T-helper 1 cell (primary cell): ENCODE measurements at places on chromosomes 3 and 15.
A peak's percentile ranks its signal among the peaks of the same experiment; 100 is the strongest.

- DNase-seq: no peak
Observed at GRCh38 chr3:9402410-9403228, 5.2 kb downstream of the SETD5 start.

DNA sequence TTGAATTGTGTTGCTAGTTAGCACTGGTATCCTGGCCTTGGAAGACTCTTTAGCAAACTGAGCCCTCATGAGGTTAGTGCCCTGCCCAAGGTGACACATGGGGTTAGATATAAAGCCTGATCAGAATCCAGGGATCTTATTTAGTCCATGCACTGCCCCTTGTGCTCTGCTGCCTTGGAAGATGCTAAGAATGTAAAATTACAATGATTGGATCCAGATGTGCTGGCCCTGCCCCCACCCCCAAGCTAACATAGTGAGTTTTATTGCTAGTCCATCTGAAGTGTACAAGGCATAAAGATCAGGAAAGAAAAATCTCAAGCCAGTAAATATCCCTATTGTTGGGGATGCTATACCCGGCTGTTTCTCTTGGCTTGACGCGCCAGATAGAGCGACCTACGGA, 248.1 kb upstream of the C2CD4B start:
- DNase-seq: no peak

DNA sequence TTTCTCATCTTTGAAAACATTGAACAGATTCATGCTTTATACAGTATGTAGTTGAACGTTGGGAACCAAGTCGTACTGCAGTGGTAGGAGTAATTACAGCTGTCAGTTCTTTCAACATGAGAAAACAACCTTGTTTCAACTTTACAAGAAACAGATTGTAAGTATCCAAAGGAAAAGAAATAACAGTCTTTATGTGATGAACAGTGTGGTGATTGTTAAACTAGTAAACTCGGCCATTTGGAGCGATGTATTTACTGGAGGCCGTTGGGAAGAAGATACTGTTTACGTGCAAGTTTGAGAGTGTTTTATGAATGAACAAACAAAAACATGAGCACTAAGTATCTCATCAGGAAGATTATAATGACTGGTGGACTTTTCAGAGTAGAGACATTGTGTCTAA, 48.4 kb downstream of the EPHA3 start:
- no peak for DNase-seq

GRCh38 chr3:66593978-66594377, 93.2 kb upstream of the LRIG1 start:
- no peak for DNase-seq

- no peak for DNase-seq
Observed at GRCh38 chr15:73540161-73540560, 93.0 kb downstream of the NPTN start.

- DNase-seq: no peak
Observed at GRCh38 chr15:90425726-90426346, 37.8 kb downstream of the IQGAP1 start.

GRCh38 chr15:53218666-53219580, 428.8 kb upstream of the ONECUT1 start:
- DNase-seq: no peak

DNA sequence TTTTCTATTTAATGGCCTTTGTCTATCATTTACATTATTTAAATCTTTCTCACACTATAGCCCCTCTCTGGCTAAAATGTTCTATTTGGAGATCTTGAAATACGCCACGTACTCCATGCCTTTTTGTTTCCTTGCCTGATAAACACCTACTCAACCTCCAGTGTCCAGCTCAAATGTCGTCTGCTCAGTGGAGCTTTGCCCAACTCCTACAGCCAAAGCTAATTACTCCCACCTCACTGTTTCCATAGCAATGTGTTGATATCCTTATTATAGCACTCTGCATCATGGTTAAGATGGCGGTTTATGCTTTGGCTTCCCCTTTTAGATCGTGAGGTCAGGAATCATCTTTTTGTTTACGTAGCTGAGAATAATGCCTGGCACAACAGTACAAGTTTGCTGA, 55.9 kb downstream of the NGLY1 start:
- no peak for DNase-seq

GRCh38 chr3:82157952-82158351, 396.5 kb upstream of the GBE1 start:
- DNase-seq: no peak

DNA sequence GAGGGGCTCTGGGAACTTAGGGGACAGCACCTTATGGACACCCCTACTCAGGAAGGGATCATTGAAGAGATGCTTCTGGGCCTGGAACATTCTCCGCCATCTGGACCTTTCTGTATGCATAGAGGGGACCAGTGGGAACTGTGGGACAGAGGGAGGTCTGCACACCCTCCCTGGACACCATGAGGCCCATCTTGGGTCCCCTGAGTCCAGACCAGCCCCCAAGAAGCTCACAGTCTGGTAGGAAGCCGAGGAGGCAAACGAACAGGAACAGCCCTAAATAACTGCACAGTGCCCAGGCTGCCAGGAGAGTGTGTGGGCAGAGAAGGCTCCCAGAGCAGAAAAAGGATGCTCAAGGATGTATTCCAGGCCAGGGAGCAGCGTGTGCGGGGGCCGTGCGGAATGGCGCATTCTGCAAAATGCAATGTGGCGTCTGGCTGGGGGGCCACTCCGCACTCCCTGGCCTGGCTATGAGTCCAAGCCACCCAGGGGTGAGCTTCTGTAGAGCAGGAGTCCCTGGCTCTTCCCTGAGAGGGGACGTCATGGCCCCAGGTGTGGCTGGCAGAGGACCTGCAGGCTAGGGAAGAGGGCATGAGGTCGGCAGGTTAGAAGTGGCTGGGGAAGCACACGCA, 24.5 kb upstream of the KLF13 start:
- no peak for DNase-seq

DNA sequence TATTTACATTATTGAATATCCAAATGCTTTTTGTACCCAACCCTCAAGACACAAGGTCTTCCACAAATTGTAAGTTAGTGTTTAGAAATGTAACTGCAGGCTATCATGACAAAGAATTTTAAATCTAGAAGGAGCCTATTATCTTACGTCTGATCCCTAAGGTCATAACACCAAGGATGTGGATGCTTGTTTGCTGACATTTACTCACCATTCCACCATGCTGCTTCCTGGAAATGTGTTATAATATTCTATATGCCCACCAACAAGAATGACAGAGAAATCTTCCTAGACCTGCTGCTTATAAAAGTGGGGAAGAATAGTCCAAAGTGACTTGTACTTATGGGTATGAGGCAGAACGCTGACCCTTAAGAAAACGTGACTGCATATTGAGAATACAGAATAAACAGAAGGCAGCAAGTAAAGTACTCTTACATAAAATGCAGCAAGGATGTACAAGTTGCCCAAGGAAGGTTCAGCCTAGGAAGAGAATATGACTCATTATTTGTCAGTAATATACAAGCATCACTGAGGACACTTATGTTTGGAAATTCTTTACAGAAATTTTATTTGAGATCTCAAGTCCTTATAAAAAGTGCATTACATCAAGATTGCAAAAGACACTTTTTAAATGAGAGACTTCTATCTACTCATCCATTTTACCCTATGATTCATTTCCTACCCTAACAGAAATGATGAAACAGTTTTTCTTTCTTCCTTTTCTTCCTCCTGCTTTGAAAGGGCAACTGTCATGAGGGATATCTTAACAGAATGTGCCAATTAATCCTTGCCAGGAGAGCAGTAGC, 59.6 kb downstream of the ESYT3 start:
- peak; percentile 22 for DNase-seq

GRCh38 chr15:83372434-83372891, 74.7 kb upstream of the SH3GL3 start:
- no peak for DNase-seq

DNA sequence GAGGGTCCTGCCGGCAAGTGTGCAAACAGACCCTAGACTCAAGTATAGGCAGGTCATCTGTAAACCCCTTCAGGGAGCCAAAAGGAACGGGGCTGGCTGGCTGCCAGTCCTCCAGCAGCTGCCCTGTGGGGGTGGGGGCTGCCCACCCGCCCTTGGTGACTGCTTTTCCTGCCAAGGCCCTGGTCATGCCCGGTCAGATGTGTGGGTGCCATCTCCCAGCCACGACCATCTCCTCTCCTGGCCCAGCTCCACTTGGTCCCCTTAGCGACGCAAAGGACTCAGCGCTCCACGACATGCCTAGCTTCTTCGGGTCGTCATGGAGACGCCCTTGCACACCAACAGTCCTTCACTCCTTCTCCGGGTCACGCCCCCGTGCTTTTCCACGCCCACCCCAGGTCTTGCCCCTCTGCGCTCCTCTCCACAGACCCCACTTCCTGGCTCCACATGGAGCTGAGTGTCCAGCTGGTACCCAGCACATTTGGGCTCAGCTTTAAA, 2.4 kb downstream of the MUC4 start:
- no peak for DNase-seq
